ENCODE measurements at places on chromosomes 6 and 20. TPM values are rescaled to one million over a fixed set of nuclear protein-coding genes. Genes with fewer than 3 reads are reported as not detected.

The SLC17A2 gene
- 0.86 TPM for polyA plus RNA-seq

The TOX2 gene
- 3.7 TPM for polyA plus RNA-seq

The ADGRF4 gene
- polyA plus RNA-seq: 0.37 TPM

The GLP1R gene
- polyA plus RNA-seq: 1.3 TPM

The STX11 gene
- 0.27 TPM for polyA plus RNA-seq

The DEFB132 gene
- 0.07 TPM for polyA plus RNA-seq

The C6orf120 gene
- polyA plus RNA-seq: 42.1 TPM

The ZCCHC3 gene
- polyA plus RNA-seq: 44.7 TPM

The MCHR2 gene
- not detected for polyA plus RNA-seq

The SIRPD gene
- polyA plus RNA-seq: not detected

The ATP6V1G2 gene
- polyA plus RNA-seq: 8.6 TPM

The MLIP gene
- 0.30 TPM for polyA plus RNA-seq
